ENCODE measurements at places on chromosomes 4 and X.

DNA sequence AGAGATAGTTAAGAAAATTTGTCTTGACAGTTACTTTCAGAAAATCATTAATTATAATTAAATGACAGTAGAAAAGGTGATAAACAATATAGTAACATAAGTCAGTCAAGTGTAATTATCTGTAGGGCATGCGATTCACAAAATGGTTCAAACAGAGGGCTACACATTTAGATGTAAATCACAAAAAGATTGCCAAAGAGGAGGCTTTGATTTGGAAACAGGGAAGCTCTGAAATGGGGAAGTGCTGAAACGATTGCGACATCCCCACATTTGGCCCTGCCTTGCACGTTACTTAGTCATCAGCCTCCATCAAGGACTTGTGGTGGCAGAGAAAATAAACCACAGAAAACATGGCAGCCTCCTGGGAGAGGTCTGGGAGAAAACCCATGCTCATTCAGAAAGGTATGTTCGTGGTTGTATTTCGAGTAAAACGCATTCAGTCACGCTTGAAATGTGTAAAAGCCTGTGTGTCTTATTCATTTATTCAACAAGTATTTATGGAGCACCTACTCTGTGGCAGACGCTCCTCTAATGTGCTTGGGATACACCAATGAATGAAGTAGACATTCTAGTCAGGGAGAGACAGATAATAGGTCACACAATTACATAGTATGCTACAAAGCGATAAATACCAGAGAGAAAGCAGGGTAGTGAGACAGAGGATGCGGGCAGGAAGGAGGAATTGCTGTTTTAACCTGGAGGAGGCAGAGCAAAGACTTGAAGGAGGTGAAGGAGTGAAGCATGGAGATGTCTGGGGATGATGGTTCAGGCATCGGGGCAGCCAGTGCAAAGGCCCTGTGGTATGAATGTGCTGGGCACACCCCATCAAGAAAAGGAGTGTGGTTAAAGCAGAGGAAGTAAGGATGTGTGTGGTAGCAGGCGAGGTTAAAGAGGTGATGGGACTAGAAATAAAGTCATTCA lies 7.8 kb downstream of the RBM47 start:
- DNase-seq: peak; percentile 95

GRCh38 chrX:53269536-53270107 lies 11.8 kb downstream of the IQSEC2 start:
- DNase-seq: no peak

DNA sequence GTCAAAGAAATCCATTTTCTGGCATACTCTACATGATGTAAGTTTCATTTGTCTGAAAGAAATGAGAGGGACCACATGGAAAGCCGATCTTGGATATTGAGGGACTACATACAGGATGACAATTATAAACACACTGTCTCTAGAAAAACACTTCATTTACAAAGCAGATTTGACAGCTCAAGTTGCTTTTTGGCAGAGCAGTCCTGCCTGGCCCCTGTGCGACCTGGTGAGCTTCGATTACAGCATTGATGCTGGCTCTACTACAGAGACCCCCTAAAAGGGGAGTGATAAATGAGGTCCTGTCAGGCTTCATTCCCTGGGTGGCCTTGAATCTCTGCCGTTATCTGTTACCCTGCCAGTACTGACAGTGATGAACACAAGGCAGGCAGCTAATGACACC lies 215.2 kb upstream of the NOCT start:
- no peak for DNase-seq

DNA sequence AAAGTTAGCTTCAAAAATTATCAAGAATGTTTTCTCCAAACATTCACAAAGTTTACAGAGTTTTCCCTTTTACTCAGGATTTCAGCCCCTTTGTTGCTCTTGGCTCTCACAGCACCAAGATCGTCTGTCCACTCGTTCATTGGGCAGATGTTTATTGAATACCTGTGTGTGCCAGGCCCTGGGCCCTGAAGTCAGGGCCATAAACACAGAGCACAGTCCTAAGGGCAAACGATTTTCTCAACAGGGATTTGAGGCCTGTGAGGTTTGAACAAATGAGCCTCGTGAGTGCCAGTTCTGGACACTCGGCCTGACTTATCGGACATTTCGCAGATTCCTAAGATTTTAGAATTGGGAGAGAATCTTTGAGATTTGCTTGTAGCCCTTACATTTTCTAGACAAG lies 142.1 kb downstream of the TBL1X start:
- DNase-seq: no peak

- DNase-seq: no peak
These were observed 252.7 kb downstream of the OPHN1 start for GRCh38 chrX:68180579-68180978.

GRCh38 chr4:142535009-142535408 lies 311.1 kb downstream of the INPP4B start:
- DNase-seq: peak; percentile 7

DNA sequence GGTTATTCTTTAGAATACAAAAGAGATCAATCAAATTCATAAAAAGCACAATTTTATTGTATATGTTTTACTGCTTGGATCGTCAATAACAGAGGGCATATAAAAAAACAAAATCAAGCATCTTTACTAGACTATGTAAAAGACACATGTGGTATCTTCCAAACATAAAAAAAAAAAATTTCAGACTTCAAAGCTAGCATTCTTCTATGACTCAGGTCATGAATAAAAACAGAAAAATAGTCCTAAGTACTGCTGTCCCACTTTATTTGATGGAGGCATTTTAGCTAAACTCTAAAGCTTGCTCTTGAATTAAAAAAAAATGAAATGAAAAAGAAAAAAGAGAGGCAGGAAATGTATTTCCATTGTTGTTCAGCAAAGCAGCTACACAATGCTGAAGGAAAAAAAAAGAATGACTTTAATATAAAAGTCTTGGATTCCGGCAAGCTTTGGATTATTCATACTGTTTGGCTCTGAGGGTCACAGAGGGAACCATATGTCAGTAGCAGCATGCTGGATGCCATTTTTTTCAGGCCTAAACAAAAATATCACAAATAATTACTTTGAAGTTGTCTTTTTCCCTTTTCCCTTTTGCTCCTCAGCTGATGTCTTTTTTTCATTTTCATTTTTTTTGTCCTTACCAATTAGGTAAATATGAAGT lies 249.1 kb upstream of the DIAPH2 start:
- DNase-seq: peak; percentile 54

DNA sequence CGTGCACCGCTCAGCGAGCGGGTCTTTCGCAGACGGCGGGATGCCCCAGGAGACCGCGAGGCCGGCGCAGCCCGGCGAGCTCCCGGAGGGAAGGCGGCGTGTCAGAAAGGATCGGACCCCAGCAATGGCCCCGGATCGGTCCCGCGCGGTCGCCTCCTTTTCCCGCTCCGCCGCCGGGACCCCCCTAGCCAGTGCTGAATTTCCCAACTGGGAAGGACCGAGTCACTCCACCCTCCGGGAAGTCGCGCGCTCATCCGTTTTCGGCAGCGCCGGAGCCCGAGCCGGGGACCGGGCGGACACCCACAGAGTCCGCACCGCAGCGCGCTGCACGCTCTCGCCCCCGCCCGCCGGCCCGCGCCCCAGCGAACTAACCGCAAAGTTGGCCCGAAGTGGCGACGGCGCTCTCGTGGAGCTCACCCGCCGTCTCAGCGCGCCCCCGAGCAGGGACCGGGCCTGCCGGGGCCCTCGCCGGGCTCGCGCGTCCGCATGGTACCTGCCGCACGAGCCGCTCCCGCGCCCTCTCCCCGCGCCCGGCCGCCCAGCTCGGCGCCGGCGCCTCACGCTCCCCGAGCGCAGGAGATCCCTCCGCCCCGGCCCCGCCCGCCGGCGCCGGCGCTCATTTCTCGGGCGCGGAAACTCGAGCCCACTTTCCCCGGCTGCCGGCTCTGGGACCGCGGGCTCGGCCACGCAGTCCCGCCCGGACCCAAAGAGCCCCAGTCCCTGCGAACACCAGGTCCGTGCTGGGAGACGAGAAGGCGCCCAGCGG lies at the start of gene FAT1:
Gene FAT1 (minus strand): TSS at position 565 of the 766 bp plus-strand sequence. CDS start 14,029 bp downstream, outside the sequence.
- peak; percentile 63 for DNase-seq

- no peak for DNase-seq
These were observed 24.2 kb upstream of the EDNRA start for GRCh38 chr4:147456706-147457105.

GRCh38 chr4:101400096-101400495 lies 52.8 kb upstream of the PPP3CA start:
- DNase-seq: peak; percentile 24

DNA sequence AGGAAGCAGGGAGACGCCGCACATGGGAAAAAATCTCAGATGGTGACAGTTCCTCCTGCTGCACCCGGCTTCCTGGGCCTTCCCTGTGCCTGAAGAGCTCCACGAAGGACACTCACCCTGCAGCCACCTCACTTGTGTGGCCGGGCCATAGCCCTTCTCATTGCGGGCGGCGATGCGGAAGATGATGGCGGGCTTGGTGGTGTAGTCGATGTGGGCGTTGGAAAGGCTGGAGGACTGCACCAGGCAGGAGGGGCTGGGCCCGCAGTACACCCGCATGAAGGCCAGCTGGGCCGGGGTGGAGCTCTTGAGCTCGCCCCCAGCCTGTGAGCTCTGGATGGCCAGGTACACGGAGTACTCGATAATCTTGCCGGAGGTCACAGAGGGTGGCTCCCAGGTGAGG lies 5.7 kb upstream of the RENBP start:
- no peak for DNase-seq

- no peak for DNase-seq
These were observed 109.6 kb upstream of the STIM2 start for GRCh38 chr4:26751004-26751403.

DNA sequence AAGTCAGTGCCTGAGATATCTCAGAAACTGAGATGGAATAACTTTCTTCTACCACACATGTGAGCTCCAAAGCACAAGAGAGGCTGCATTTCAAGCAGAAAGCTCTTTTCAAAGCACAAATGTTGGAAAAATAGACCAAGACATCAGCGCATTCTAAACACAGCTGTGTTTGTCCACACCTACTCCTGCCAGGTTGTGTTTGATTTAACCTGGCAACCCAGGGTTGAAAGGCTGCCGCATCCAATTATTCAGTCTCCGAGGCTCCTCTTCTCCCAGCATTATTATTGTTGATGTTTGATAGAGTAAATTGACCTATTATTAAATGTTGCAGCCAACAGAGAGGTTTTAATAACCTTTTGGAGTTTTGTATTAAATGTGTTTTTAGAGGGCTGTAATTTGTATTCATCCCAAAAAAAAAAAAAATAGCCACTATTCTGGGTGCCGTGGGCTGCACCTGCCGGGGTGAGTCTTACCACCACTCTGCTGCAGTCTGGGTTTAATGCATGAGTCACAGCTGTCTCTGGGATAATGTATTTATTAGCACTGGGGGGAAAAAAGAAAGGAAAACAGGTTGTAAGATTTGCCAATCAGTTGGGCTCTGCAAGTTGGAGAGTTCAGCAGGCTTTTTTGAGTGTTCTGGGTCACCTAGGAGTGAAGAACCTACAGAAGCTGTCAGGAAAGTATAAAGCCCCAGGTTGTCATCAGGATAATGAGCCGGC lies 105.2 kb upstream of the NOCT start:
- DNase-seq: no peak

DNA sequence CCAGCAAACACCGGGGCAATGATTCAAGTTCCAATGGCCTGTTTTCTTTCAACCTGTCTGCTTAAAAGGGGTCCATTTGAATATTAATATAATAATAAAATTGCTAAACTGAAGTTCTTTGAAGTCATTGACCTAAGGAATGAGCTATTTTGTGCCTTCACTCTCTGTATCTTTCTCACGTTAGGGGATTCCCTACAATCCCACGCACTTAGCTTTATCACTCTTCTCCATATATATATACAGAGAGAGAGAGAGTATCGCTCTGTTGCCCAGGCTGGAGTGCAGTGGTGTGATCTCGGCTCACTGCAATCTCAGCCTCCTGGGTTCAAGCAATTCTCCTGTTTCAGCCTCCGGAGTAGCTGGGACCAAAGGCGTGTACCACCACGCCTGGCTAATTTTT lies 83.9 kb upstream of the NWD2 start:
- DNase-seq: no peak

- peak; percentile 71 for DNase-seq
These were observed 128.0 kb downstream of the AFAP1 start for GRCh38 chr4:7811536-7812191.

- DNase-seq: peak; percentile 39
These were observed 290.1 kb upstream of the PCDH7 start for GRCh38 chr4:30429813-30430761.

- no peak for DNase-seq
These were observed 135.9 kb downstream of the COL25A1 start for GRCh38 chr4:109166586-109166985.

DNA sequence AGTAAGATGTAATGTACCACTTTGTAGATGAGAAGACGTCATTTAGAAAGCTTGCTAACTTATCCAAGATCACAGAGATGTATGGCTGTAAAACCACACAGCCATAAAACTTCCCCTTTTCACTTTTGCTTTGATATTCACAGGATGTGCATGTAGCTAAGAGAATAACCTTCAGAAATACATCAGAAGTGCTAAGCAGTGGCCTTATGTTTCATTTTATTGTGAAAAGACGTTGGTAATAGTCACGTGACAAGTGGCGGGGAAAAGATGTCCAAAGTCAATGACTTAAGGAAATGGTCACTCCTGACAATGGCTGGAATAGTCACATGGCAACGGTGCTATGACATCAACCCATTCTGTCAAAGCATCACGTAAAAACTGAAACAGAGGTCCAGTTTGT lies 12.9 kb upstream of the WDR17 start:
- no peak for DNase-seq

DNA sequence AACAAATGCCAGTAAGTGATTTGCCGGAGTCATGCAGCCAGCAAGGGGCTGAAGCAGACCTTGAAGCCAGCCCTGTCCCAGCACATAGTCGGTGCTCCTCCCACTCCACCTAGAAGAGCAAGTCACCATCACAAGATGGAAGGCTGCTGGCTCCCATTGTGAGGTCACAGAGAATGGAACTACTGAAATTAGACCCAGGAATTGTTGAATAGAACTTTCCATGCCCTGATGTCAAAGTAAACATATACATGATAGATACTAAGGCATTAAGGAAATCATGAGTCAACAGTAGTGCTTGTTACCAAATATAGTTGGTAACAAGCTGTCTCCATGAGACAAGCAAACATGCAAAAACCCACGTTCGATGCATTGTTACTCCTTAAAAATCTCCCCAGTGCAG lies 177.1 kb upstream of the MID1 start:
- DNase-seq: peak; percentile 58

DNA sequence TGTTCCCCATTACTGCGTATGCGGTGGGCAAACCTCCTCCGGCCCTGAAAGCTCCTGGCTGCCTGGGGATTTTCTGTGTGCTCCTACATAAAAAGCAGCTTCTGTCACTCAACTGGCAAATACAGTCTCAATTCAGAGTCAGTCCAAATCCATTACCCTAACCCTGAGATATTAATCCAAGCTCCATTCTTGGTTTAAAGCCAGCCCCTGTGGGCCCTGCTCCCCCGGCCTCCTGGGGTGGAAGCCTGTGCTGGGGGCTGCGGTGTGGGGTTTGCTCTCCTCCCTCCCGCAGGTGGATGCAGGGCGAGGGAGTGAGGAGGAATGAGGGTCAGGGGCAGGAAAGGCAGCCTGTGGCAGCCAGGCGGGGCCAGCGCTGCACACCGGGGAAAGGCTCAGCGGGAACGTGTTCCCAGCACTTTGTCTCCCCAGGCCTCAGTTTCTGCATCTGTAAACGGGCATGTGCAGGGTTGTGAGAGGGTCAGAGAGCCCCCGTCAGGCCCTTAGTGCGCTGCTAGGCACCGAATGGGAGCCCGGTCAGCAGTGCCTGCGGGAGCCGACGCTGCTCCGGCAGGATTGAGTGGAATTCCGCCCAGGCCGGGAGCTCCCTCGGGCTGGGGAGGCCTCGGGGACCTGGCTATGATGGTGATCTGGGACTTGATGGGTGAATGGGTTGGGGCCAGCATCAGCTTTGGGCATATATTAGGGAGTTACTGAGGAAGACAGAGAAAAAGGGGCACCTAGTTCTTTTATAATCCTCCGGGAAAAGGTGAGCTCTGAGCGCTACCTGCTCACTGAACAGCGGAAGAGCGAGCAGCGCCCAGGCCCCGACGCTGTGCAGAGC lies 6.3 kb upstream of the RGS12 start:
- no peak for DNase-seq

All from HCEC 1CT (cell line).